ENCODE measurements at places on chromosomes 6 and 20.

- DNase-seq = no peak
These were observed 143.4 kb downstream of the ADGRB3 start for GRCh38 chr6:68778356-68779020.

DNA sequence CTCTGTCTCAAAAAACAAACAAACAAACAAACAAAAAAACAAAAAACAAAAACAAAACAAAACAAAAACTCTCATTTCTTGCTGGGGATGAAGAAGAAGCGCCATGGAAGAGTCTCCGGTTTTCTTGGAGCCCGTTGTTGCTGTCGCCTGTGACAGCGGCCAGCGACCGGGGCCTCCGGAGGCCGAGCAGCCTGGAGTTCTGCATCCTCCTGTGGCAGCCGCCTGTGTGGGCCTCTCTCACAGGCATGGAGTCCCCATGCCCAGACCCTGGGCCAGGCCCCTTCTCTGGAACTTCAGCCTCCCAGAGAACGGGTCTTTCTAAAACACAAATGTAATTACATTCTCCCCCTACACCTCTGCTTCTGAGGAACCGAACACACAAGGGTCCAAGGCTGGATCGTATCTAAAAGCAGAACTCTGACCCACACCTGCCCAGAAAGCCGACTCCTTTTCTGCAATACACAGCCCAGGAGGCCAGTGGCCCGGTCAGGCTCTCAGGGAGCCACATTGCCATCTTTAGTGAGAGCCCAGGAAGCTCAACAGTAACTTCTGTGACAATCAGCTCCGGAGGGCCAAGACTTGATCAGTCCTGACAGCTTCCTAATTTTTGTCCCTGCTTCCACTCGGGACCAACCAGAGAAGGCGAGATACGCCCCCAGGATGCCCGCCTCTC lies 18.5 kb downstream of the DACT2 start:
- DNase-seq = no peak

- no peak for DNase-seq
These were observed 68.2 kb upstream of the FUCA2 start for GRCh38 chr6:143579703-143580102.

DNA sequence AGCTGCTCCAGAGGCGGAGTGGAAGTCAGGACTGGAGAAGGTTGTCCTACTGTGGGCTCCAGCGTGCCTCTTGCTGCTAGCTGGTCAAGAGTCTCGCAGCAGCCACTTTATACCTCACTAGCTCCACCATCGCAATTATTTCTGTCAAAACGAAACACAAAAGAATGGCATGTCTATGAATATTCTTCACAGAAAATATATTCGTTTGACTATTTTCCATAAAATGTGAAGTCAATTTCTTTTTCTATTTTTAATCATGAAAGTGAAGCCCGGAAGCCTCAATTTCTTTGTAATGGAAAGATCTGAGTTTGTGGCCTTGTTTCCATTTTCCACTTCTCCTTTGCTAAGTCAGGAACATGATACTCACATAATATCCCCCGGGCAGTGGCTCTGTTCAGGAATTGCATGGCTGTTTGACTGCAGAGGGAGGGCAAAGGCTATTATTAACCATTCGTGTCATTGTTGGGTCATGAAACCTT lies 51.7 kb downstream of the DTD1 start:
- no peak for DNase-seq

DNA sequence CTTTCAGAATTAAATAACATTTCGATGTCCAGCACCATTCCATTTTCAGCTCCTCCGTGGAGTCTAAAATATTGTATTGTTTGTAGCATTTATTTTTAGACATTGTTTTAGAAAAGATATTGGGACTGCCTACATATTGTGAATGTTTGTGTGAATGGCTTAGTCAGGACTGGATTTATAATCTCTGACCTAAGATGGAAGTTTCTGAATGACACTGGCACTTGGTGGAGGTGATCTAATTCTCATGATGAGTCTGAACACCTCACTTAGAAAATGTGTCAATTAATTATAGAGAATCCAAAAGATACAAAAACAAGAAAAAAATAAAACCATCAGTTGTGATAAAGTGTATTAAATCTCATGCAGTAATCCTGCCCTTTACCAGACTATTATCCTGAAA lies 60.8 kb upstream of the HBS1L start:
- no peak for DNase-seq

DNA sequence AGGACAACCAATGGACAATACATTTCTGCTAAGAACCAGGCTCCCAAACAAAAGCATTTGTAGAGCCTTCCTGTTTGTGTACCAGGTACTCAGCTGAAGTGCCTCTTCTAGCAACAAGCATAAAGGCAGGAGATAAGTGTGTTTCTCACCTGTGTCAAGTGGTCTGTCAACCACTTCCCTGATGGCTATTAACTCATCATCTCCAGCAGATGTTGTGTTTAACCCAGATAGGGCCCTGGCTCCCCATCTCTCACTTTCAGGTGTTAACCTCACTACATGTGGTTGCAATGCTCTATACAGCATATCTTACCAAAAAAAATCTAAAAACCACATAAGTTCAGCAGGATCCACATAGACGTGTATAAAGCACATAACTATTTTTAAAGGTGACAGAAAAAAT lies 9.6 kb upstream of the IL17A start:
- DNase-seq = no peak

- no peak for DNase-seq
These were observed 65.9 kb upstream of the CLDN20 start for GRCh38 chr6:155197932-155198331.

DNA sequence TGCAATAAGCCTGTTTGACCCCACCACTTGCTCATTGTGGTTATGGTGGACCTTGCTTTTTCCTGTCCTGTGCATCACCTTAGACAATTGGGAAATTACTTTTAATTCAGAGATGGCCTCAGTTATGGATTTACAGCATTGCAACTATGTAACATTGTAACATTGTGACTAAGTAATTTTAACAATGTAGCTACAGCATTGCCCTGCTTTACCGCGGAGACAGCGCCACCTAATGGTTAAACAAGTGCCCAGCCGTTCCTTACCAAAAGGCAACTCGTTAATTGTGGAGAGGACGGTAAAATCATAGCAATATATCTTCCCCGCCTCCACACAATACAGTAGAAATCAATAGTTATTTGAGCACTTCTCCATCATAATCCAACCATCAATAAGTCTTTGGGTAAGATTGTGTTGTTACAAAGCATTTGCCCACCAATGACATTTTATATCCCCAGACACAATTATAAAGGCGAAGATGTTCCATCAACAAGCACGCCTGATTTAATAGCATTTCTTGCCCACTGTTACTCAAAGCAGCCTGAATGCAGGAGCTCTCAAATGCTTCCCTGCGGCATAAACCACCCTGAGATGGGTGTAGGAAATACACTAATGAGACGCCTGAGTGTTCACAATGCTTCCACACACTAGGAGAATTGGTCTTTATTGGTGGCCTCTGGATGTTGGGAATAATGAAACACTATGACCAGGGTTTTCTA lies 93.7 kb downstream of the PROKR2 start:
- DNase-seq = peak; percentile 71

- peak; percentile 33 for DNase-seq
These were observed at the start of gene SYCP2L for GRCh38 chr6:10886691-10887502. SYCP2L (plus strand) TSS chr6:10887052; CDS start chr6:10887127, 75 bp downstream.

DNA sequence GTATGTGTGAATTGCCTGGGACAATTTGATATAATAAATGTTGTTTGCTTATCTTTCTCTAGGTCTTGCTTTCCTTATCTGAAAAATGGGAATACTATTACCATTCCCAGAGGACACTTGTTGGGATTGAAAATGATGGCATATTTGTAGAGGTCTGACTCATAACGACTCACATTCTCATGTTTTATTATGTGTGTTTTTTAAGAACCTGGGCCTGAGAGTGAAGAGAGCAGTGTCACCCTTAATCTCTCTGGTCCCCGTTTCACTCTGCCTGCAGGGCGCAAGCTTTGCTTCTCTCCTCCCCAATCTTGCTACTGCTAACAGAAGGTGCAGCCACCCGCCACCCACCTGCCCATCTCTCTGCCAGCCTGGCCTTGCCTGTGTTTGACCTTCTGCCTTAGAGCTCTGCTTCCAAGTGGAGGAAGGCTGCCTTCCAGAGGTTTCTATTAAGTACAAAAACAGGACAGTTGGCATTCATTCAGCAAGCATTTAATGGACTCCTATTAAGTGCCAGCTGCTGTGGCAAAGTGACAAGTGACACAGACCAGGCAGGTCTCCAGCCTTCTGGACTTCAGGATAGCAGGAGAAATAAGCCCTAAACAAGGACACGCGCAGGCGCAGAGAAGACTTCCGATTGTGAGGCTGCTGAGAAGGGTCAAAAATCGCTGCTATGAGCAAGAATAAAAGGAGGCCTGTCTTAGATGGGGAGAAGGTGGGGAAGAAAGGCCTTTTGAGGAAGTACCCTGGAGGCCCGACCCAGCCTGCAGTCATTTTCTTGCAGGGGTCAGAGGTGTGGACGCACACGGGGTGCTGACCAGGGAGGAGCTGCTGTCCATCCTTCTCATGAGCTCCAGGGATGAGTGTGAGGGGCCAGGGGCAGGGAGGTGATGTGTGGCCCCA lies 112.5 kb downstream of the JPH2 start:
- no peak for DNase-seq

GRCh38 chr6:71088166-71088565 lies 131.3 kb upstream of the B3GAT2 start:
- no peak for DNase-seq

- no peak for DNase-seq
These were observed 906.8 kb downstream of the GRIK2 start for GRCh38 chr6:102300350-102300749.

DNA sequence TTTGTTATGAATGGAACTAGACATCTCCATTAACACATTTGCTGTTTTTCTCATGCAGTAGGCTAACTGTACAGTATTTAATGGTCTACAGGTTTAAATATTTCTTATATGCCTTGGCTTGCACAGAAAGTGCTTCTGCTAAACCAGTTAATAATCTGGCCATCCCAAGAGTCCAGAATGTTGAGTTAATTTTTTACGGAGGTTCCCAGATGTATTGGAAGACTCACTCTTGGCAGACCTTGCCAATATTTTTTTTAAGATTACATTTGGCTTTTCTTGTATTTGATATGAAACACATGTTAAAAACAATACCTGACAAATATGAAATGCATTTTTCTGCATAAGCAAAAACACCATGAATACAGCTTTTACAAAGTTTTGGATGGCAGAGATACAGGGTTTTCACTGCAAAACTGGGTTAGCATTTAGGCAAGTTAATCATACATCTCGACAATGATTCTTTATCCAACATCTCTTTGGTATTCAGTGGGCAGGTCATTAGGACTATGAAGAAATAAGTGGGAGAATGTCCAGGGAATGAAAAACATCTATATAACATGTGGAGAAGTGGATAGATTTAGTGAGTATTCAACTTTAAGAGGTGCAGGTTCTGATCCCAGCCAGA lies 94.0 kb downstream of the SGK1 start:
- no peak for DNase-seq

GRCh38 chr20:47785854-47786764 lies 828 bp upstream of the SULF2 start:
- DNase-seq = peak; percentile 32

GRCh38 chr6:34928695-34929094 lies 39.6 kb downstream of the ANKS1A start:
- no peak for DNase-seq

GRCh38 chr6:108778421-108779186 lies 69.6 kb upstream of the ARMC2 start:
- no peak for DNase-seq
